Left lung (tissue), 14 donors: ENCODE measurements at places on chromosomes 2 and 18. TPM values are rescaled to one million over a fixed set of nuclear protein-coding genes. Genes with fewer than 3 reads are reported as not detected.

GPBAR1 gene
- 1.7 TPM for total RNA-seq

UPP2 gene
- not detected for total RNA-seq

RAD51AP2 gene
- not detected for total RNA-seq

CTAGE1 gene
- total RNA-seq: not detected
